Stimulated activated CD8-positive, alpha-beta memory T cell treated with anti-CD3 and anti-CD28 coated beads, Interleukin-15, amount 100 ng/mL, for 24 hours (primary cell): ENCODE measurements at places on chromosomes 5 and 9.

GRCh38 chr9:113636165-113636564 lies 172.6 kb downstream of the RGS3 start:
- no peak for DNase-seq

GRCh38 chr5:172791286-172791685 lies 20.3 kb upstream of the DUSP1 start:
- no peak for DNase-seq

DNA sequence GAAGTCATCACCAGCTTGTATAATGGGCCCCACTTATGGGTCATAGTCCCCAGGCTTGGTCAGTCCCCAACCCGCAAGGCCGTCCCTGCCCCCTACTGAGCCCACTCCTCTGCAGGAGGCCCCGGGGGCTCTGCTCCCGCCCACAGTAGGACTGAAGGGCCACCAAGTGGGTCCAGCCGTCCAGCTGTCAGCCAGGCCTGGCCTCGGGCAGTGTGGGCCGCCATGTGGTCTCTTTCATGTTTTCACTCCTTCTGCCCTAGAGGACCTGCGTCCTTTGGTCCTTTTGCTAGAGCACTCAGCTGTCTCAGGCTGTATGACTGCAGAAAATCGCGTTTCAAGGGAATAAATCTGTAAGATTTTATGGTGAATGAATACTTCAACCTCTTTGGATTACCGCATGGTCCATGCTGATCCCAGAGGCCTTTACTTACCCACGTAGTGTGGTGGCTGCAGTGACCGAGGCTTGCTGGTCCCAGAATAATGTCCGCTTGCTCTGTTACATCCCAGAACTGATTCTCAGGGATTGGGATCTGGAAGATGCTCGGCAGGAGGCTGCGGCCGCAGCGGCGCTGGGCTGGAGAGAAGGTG lies 105.7 kb upstream of the FAM120A start:
- no peak for DNase-seq

GRCh38 chr5:123515904-123516303 lies 3.9 kb downstream of the CSNK1G3 start:
- no peak for DNase-seq

DNA sequence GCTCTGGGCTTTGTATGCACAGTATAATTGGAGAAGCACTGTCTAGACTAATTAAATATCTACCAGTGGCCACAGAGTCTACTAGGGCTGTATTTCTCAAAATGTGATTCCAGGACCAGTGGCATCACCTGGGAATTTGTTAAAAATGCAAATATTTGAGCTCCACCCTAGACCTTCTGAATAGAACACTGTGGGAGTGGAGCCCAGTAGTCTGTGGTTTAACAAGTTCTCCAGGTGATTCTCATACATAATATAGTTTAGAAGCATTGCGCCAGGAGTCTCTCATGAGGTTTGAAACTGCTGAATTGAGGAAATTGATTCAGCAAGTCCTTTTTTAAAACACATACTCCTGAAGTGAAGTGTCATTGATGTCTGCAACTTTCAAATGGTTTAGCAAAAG lies 74.7 kb downstream of the FCHO2 start:
- no peak for DNase-seq

DNA sequence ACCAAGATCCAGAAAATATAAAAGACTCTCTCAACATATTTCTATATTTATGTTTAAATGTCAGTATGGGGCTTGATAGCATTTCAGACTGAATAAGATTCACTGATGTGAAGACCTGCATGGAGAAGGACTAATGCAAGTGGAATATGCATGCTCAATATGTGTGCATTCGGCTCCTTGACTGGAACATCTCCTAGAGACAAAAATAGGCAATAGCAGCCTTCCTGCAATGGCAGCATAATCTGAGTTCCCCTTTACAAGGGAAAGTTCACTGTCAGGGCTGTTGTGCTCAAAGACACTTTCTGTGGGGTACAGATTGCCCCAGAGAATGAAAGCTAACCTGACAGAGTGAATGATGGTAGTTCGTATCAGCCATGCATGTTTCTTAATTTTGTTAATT lies 42.4 kb downstream of the STARD4 start:
- no peak for DNase-seq
